ENCODE measurements at places on chromosomes 1 and 21.

GRCh38 chr1:107795994-107796393 lies 169.0 kb downstream of the VAV3 start:
- DNase-seq: no peak

DNA sequence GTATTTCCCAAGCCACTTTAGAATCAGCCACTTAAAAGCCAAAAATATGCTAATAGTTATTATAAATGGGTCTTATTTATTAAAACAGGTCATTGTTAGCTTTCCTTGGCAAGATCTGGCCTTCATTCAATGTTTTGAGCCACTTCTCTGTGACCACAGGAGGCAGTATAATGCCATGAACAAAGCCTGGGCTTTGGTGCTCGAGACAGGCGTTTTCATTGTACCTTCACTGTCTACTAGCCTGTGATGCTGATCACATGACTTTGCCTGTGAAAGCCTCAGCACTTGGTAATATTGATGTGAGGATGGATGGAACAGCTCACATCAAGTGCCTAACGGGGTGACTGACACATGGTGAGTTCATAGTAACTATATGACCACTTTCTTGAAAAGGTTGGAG lies 217.0 kb downstream of the RWDD3 start:
- no peak for DNase-seq

GRCh38 chr1:188782220-188782841 lies 1695.3 kb downstream of the BRINP3 start:
- no peak for DNase-seq

DNA sequence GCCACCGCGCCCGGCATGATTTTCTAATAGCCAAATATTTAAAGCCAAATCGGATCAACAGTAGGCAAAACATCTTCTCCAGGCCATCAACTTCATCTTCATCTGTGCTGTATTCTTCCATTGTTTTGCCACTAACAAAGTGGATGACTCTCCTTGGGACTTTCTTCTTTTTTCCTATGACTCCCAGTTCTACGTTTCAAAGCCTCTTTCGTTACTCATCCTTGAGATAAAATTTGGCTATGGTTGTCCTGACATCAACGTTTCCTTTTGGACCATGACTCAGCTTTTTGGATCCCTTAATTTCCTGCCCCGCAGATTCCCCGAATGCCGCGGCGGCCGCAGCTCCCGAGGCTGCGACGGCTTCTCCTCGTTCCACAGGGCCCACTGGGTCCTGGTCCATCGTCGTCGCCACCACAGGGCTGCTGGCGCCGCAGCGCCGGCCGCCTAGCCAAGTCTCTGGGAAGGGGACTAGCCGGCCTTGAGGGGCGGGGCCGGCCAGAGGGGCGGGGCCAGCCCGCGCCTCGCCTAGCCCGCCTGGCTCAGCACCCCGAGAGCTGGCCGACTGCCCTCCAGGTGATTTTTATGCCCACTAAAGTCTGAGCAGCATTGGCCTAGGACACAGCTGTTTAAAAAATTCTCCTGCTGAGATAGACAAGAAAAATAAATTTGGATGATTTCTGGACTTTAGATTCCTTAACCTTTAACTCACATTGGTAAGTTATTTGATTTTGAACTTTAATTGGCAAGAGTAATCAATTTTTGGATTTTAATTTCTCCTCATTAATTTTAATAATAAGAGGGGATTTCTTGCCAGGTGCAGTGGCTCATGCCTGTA lies 93.9 kb downstream of the ADCY10 start:
- DNase-seq: no peak

Data from activated CD8-positive, alpha-beta memory T cell treated with anti-CD3 and anti-CD28 coated beads for 48 hours (primary cell).